ENCODE measurements at places on chromosomes 5 and 9.

- DNase-seq, result peak; percentile 61
Observed at GRCh38 chr9:90942555-90942954, 140.9 kb downstream of the SYK start.

DNA sequence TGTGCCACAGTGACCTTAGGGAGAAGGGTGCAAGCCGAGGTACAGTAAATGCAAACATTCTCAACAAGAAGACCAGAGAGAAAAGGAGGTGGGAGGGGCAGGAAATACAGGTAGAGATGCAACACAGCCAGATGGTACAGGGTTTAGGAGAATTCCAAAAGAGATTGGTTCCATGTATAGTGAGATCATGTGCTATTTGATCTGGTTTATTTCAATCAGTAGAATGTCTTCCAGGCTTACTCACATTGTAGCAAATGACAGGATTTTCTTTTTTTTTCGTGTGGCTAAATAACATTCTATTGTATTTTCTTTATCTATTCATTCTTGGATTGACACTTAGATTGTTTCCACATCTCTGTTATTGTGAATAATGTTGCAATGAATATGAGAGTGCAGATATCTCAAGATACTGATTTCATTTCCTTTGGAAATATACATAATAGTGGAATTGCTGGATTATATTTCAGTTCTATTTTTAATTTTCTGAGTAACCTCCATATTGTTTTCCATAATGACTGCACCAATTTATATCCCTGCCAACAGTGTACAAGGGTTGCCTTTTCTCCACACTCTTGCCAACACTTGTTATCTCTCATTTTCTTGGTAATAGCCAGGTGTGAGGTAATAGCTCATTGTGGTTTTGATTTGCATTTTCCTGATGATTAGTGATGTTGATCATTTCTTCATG, 107.8 kb upstream of the GAS1 start:
- DNase-seq, result no peak

GRCh38 chr5:113824307-113824706, 310.8 kb downstream of the YTHDC2 start:
- no peak for DNase-seq

DNA sequence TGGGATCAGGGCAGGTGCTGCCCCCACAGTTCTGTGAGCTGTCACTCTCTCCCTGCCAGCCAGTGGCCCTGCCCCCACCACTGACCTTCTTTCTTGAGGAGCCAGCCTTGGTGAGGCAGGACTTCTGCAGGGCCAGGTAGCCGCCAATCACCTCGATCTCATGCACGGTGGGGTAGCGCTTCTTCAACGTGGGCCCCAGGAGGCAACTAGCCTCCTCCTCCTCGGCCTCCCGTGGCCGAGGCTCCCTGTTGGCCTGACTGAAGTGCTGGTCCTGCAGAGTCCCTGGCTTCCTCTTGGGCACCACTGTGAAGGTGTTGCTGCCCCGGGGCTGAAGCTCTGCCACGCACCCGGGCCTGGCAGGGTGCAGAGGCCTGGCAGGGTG, 1.6 kb downstream of the TPRN start:
- no peak for DNase-seq

GRCh38 chr5:181037365-181037861, 2.7 kb upstream of the BTNL9 start:
- DNase-seq, result no peak

DNA sequence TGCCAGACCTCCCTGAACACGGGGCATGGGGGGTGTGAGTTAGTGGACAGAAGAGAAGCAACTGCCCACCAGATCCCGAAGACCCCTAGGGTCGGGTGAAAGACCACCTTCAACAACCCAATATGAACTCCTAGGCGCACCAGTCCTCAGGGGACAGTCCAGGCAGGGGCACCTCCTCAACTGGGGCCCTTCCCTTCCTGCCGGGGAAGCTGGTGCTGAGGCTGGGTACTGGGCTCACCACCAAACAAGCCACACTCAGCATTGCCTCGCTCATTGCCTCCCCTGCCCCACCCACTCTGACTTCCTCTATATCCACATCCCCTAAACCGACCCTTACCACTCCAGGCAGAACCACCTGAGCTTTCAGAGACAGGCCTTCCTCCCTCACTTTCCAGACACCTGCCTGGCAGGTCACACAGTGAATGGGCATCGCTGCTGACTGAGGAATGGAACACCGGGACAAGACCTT, 42.5 kb downstream of the SEMA4D start:
- DNase-seq, result no peak

- DNase-seq, result peak; percentile 90
Observed at GRCh38 chr5:56506211-56506965, 273.3 kb upstream of the ANKRD55 start.

DNA sequence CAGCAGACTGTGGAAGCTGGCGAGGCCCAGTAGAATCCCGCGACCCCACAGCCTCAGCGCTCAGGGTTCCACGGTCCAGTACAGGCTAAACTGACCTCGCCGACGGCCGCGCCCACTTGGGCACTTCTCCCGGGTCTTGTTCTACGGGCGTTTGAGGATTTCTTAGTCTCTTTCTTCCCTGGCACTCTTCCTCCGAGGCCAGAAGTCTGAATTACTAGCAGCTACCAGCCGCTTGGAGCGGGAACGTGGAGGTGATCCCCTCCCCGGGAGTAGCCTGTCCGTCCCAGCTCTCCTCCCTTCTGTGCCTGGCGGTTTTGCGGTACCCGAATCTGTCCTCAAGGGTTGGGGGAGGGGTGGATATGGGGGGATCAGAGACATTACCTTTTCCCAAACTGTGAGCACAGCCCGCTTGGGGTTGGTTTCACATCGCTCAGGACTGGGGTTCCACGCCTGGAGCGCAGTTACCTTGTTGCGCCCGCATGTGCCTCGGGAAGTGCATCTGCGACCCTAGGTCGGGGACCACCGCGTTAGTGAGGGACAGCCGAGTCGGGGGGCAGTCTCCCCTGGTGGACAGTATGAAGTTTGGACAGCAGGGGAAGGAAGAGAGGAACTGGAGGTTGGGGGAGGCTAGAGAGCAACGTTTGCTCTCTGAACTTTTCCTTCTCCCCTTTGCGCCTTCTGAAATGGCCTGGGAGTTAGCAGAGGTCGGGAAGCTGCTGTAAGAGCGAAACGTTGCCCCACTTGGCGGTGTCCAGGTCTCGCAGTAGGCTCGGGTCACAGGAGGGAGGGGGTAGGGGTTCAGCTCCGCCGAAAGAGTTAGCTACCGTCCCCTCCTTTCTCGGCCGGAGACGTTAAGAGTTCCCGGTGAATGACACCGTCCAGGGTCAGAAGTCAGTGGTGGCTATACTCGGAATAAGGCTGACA, 190.8 kb downstream of the MEF2C start:
- no peak for DNase-seq

GRCh38 chr5:21806943-21807342, 1046.2 kb downstream of the CDH12 start:
- peak; percentile 85 for DNase-seq

DNA sequence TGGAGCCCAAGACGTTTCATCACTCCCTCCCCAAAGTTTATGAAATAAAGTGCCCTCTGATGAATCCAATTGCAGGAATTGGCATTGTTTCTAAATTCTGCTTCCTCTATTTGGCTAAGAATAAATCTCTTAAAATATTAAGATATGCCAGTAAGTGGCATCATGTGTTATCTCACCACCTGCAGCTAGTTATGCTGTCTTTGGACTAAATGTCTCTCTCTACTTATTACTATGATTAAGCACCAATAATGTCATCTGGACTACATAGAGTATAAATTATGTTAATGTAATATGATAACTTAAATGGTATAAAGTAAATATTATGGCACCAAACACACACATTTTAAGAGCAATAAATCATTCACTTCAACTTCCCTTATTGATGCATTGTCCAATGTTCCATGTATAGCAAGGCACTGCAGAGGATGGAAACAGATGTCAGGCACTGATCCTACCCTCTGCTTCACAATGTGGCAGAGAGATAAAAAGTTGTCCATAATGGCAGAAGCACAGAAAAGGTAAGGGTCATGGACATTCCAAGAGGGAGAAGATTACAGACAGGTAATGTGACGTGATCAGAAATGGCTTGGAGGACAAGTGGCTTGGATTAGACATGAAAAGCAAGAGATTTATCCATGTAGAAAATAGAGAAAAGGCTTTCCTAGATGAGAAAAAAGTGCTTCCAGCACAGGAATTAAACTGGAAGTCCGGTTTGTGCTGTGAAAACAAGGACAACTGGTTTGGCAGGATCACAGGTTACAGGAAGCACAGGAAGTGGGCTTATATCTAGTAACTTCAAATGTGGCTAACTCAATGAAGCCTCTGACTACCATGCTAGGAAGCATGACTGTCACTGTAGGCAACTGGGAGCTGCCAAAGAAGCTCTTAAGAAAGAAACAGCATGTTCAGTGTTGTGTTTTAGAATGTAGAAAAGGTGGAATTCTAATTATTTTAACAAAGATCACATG, 26.7 kb downstream of the MARCHF11 start:
- DNase-seq, result no peak

DNA sequence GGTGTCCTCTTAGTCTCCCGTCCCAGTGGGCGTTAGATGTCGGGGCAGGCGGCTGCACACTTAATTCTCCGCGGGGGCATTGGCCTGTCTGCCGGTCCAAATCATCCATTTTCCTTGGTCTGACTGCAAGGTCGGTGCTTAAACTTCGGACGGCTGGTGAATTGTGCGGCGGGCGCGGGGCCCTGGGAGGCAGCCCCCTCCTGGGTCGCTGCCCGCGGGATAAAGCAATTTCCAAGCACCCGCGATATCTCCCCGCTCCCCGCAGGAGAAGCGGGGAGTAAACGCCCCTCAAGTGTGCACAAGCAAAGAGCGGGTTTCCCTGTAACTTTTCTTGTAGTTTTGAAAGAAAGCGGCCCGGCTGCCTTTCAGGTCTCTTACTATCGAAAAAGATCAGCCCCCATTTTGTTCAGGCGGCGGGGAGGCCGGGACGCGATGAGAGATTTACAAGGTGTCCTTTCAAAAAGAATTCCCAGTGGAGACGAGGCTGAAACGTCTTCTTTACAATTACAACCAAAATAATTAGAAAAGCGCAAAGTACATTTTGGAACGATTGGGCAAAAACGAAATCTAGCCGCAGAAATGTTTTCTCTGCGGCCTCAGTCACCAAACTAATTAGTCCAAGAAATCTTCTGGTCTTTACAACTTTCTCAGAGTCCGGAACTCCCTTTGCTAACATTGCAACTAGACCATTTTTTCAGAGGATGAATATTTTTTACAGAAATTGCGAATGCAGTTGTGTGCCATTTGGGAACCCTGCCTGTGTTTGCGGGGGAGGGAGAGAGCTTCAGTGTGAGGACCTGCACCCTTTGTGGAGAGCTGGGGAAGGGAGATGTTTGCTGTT, 1.8 kb downstream of the IRX1 start:
- DNase-seq, result peak; percentile 24

- peak; percentile 65 for DNase-seq
Observed at GRCh38 chr9:131289301-131290035, at the start of gene PLPP7. TSS of gene PLPP7 (plus strand) at chr9:131289723. CDS start at chr9:131289998, 275 bp downstream.

DNA sequence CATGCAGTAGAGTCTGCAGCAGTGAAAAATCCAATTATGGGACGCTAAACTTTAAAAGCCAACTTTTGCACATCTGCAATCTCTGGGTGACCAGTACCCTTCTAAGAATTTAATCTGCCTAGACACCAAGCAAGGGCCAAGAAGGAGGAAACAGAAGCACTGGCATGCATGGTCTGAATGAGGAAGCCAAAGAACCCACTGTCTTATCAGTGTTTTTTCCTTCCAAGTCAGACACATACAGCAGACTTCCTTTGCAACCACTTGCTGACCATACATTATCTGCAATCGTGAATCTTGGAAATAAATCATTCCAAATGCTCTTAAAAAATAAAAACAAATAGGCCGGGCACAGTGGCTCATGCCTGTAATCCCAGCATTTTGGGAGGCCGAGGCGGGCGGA, 65.9 kb downstream of the DEPDC1B start:
- DNase-seq, result no peak

- DNase-seq, result peak; percentile 20
Observed at GRCh38 chr9:112249277-112249676, 74.2 kb upstream of the SUSD1 start.

- DNase-seq, result no peak
Observed at GRCh38 chr5:1687301-1687970, 112.2 kb downstream of the MRPL36 start.

DNA sequence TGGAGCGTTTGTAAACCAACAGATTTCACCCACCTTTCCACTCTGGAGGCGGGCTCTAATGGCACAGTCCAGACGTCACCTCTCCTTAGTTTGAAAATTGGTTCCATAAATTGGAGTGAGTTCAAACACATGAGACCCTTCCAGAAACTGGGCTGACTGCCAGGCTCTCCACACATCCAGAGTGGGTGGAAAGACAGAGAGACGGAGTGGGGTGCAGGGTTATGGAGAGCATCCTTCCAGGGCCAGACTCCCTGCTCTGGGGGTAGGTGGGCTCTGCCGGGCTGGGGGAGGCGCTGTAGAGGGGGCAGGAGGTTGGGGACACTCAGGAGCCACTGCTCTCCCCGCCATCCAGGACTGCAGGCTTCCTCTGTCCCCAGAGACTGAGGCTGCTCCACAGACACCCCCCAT, 104.7 kb upstream of the PHYKPL start:
- no peak for DNase-seq

DNA sequence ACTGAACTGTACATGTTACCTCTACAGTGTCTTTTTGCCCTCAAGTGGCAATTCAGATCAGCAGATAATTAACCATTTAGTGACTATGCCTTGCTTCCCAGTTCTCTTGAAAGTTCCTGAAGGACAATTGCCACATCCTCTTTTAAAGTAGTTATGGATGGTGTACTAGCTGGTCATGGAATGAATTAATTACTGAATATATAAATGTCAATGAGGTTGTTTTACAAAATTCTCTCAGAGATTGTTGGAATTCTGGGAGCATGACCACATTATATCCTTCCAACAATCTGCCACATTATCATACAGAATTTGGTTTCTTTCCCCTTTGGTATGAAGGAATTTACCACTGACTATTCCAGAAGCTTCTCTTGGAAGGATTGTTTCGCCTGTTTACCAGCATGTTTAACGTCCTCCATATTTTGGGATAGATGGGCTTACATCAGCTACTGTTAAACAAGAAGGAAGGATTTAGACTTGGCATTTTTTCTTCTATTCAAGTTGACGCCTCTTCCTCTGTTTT, 176.4 kb downstream of the CD180 start:
- no peak for DNase-seq

DNA sequence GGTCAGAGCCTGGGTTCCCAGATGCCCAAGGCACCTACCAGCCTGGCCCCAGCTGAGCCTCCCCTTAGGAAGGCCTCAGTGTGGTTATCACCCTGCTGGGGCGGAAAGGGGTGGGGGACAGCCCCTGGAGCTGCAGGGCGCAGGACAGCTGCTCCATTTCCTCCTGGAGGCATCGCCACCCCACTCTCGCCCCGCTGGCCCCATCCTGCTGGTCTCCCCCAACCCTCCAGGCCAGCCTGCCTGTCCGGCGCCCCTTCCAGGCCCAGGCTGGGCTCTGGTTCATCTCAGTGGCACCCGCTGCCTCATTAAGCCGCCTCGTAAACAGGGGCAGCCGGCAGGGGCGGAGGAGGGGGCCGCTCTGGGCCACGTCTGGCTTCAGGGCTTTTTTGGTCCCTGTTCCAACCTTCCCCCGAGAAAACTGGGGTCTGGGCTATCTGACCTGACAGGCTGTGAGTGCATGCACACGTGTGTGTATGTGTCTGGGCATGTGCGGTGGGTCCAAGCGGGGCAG, 30.8 kb upstream of the ENHO start:
- no peak for DNase-seq

GRCh38 chr5:64000096-64000495, 37.9 kb upstream of the HTR1A start:
- no peak for DNase-seq
